PC-3 (cell line): ENCODE measurements at places on chromosomes 13 and 19. TPM values are rescaled to one million over a fixed set of nuclear protein-coding genes. Genes with fewer than 3 reads are reported as not detected.

The CCDC194 gene
- not detected in 2 replicates for total RNA-seq

The OR10H3 gene
- not detected in 2 replicates for total RNA-seq

The GGACT gene
- 0.40 and 0.77 TPM in 2 replicates for total RNA-seq

The ZNF829 gene
- total RNA-seq = not detected in 2 replicates

- no peak overlapping the region for H3K4me3 ChIP-seq
- H3K27me3 ChIP-seq = no peaks in the 10 kb centered on the region
- H3K27ac ChIP-seq = no peak overlapping the region
- H3K36me3 ChIP-seq = no peaks in the 10 kb centered on the region
- DNase-seq = no peak
Observed at GRCh38 chr19:43818500-43818899, 8.6 kb upstream of the ZNF283 start.
